ENCODE measurements at places on chromosomes 13 and 19.

GRCh38 chr13:27080018-27080948 is 91.3 kb downstream of the USP12 start:
- no peak for ATAC-seq

- ATAC-seq = no peak
Observed at GRCh38 chr19:58400316-58400915, 5.0 kb downstream of the RNF225 start.

- no peak for ATAC-seq
Observed at GRCh38 chr13:30857018-30857417, 49.1 kb upstream of the MEDAG start.

DNA sequence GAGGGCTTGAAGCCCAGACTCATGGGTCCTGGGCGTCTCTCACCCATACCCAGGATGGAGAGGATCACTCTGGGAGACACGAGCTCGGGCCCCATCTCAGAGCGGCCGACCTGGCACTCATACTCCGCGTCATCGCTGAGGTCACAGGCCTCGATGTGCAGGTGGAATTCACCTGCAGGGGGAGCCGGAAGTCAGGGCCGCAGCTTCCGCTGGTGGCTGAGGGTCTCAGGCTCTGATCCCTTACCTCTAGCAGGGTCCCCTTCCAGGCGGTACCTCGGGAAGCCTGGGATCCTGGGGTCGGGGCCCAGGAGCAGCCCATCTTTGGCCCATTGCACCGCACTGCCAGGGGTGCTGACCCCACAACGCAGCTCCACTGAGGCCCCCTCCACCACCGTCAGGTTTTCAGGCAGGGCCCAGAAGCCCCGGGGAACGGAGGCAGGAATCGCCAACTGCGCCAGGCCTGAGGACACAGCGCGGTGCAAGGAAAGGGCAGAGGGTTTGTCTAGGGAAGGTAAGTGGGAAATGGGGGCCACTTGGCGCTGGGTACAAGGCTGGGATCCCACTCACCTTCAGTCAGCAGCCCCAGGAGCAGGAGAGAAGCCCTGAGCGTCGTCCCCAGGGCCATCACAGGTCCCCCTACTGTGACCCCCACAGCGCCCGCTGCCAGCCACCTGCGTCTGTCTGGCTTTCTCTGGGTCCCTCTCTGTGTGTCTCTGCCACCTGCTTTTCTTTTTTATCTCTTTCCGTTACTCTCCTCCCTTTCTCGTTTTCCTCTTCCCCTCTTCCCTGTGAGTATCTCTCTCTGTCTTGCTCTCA is 883 bp downstream of the NPHS1 start:
- no peak for ATAC-seq

- no peak for ATAC-seq
Observed at GRCh38 chr19:35663981-35664380, 2.3 kb upstream of the UPK1A start.

DNA sequence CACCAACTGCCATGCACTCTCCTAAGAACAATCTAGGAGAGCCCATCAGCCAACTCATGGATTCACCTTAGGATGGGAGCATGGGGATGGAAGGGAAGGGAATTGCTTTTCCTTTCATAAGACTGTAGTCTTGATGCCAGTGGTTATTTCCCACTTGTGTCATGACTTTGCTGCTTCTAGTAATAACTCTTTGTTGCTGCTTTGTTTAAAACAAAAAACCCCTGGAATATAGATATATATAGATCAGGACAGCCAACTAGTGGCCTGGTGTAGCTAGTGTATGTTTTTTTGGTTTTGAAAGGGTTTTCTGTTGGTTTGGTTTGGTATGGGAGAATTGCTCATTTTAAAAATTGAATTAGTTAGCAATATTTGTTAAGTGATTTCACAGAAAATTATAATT is 39.3 kb upstream of the KCTD4 start:
- ATAC-seq = no peak

DNA sequence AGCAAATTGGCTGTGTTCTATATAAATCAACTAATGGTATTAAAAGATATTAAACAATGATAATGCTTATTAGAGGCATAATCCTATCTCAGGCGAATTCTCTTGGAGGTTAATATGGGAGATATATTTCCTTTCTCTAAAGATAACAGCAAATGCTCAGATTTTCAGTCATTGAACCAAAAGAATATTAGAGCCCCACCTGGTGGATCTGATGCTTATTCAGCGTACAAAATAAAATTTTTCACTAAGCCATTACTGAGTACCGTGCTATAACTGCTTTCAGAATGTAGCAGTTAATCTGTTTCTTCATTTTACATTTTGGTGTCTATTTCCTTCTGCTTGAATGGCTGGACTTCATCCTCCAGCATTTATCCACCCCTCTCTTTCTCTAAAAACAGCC is 143.3 kb upstream of the IPO5 start:
- ATAC-seq = no peak

- no peak for ATAC-seq
Observed at GRCh38 chr19:55465460-55466240, 1.1 kb upstream of the C19orf85 start.

Measured in activated CD4-positive, CD25-positive, alpha-beta regulatory T cell treated with anti-CD3 and anti-CD28 coated beads, Interleukin-2, amount 50 U/mL, for 24 hours (primary cell).